ENCODE measurements at places on chromosomes 16 and 17.

GRCh38 chr17:38748149-38748891, at the start of gene PCGF2:
Gene PCGF2, minus strand, starts transcription at chr17:38748336. Its CDS starts 7,934 bp downstream, at chr17:38740402.
- peak; percentile 60 for DNase-seq

- no peak for DNase-seq
Measured at GRCh38 chr16:55056585-55057401, 126.1 kb downstream of the IRX5 start.

GRCh38 chr17:7922845-7923628, 6.6 kb downstream of the KCNAB3 start:
- DNase-seq, result peak; percentile 84

DNA sequence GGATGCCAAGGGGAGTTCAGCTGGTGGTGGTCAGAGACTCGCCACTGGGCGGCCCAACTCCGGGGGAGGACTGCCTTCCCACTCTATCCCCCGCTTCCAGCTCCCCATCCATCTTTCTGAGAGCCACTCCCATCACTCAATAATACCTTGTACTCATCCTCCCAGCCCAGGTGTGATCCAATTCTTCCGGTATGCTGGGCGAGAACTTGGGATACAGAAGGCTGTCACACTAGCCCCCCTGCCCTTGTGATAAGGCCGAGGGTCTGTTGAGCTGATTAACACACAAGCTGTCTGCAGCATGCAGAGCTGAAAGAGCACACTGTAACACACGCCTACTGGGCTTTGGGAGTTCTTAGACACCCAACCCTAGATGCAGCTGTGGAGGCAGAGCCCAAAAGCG, 460.4 kb upstream of the EEF2KMT start:
- no peak for DNase-seq

DNA sequence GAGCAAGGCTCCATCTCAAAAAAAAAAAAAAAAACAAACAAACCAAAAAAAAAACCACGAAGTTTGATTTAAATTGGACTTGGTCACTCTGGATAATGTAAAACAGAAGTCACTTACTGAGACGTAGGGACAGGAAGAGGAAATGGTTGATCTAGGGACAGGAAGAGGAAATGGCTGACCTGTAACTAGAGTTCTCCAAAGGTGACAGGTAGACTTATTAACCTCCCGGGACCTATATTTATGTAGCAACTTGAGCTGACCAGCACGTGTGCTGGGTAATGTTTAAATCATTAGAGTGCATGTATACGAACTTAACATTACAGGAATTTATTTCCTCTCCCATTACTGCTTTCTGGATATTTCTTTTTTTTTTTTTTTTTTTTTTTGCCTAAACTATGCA, 81.5 kb upstream of the DHX40 start:
- DNase-seq, result no peak

- no peak for DNase-seq
Measured at GRCh38 chr17:64007838-64008282, 9.7 kb downstream of the PRR29 start.

- no peak for DNase-seq
Measured at GRCh38 chr16:68309799-68310198, 947 bp downstream of the SLC7A6OS start.

GRCh38 chr17:27457731-27458523, 1.7 kb downstream of the KSR1 start:
- peak; percentile 56 for DNase-seq

DNA sequence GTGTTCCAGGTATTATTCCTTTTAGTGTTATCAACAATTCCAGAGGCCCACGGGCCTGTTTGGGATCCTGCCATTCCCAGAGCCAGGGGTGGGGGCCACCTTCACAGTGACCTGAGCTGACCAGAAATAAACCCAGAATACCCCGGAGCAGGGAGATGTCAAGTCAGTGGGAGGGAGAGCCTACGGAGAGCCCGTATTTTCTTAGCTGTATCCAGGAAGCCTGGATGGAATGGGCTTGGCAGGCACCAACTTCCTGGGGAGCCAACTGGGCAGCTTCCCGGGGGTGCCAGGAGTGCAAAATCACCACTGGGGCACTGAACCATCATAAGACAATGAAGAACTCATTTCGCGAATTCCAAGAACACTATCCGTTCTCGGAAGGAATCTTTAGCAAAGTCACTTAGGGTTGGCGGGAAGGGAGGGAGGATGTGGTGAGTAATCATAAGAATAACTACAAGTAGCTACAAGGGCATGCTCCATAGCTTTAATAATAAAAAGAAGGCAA, 13.2 kb upstream of the MRTFB start:
- DNase-seq, result no peak

- DNase-seq, result no peak
Measured at GRCh38 chr17:66671156-66671555, 163.8 kb upstream of the CACNG5 start.

Measured in B cell (primary cell).